ENCODE measurements at places on chromosomes 6 and 20. TPM values are rescaled to one million over a fixed set of nuclear protein-coding genes. Genes with fewer than 3 reads are reported as not detected.

DNA sequence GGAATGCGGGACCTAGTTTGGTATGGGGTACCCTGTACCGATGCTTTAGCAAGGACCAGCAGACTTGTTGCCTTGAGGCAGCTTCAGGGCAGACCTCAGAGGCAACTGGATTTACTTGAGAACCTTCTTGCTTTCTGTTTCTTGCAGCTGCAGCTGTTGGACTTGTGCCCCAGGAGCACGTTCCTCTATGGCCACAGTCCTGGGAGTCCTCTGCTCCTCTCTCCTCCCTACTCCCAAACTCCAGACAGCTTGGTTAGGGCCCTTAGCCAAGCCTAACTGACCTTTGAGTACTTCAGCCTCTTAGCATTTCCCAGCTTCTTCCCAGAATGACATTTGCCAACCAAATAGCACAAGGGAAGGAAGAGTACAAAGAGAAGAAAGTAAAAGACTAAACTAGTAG is 34.7 kb downstream of the GHRH start:
- DNase-seq, result no peak

- DNase-seq, result no peak
Measured at GRCh38 chr6:27616328-27617045, 143.6 kb upstream of the ZNF184 start.

- DNase-seq, result no peak
Measured at GRCh38 chr20:7392542-7393206, 547.6 kb downstream of the HAO1 start.

DNA sequence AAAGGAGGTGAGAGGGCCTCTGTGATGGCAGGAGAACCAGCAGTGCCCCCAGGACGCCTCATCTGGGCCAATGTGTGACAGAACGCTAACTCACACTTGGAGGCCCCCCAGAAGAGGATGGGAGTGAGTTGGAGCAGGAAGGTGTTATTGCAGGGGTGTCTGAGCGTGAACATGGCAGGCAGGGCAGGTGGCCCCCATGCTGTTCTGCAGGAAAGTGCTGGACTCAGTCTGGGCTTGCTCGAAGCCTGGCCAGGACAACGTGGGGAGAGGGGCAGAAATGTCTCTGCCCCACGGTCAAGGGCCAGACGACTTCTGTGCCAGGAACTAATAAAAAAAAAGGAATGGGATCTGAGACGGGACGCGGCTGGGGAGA is 931 bp upstream of the EBF4 start:
- DNase-seq, result no peak

DNA sequence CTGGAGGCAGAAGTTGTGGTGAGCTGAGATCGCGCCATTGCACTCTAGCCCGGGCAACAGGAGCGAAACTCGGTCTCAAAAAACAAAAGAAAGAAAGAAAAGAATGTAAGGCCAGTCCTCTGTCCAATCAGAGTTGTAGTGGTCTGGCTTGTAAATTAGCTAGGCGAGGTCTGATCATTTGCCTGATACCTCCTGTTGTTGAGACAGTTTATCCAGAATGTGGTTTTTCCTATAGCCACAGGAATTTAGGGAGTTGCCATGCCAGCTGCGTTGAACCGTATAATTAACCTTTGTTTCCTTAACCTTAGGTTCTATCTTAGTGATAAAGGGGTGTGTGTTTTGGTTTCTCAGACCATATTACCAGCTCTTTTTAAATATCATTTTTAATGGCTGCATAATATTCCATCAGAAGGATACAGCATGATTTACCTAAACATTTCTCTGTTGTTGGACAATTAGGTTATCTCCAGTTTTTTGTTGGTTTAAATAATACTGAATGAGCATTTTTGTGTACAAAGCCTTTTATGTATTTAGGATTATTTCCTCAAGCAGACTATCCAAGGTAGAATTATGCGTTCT is 11.7 kb upstream of the PPARD start:
- DNase-seq, result no peak

DNA sequence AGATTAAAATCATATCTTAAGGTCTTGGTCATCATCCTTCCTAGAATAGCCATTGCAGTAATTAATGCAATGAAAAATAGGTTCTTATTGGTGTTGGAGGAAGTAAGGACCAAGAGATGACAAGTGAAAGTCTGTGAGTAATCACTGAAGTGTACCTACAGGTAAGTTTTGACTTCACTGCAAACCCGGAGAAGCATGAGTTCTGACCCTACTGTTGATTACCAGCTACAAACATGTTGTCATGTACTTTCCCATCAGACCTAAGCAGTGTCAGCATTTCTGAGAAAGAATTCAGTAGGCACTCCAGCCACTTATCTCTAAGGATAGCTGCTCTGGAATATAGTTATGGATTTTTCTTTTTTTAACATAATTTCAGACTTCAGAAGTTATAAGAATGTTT is 280.9 kb downstream of the ZFAND3 start:
- DNase-seq, result no peak

- DNase-seq, result no peak
Measured at GRCh38 chr6:60668428-60668827, 1617.6 kb downstream of the KHDRBS2 start.

DNA sequence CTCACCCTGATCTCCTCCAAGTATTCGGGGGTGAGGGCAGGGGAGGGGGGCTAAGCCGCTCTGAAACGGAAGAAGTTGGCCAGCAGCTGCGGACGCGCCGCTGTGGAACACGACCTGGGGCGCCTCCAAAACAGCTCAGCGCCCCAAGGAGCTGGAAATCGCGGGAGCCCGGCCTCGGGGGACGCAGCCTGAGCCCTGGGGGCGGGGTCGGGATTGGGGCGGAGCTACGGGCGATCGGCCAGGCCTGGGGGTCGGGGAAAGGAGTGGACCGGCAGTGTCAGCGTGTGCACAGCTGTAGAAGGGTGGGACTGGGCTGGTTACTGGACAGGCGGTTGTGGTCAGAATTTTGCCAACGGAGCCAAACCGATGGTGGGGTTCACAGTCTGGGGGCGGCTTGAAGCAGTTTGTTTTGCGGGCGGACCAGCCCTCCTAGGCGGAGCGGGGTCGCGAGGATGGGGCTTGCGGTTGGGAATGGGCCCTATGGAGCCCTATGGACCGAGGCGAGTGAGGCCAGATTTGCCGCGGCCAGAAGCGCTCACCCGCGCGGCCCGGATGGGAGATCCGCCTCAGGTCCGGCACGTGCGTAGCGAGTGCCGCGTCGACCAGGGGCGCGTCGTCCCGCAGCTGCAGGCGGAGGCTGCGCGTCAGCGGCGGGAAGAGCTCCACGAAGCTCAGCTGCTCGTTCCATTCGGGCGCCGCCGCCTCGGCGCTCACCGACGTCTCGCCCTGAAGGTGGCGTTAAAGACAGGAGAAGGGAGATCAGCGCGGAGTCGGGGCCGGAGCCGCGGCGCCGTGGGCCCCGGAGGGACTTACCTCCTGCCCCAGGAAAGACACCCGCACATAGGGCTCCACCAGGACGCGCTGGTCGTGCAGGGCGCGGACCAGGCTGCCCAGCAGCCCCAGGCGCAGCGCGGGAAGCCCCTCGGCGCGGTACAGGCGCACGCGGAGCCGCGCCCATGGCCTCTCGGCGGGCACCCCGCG is 14.3 kb upstream of the SPAG4 start:
- peak; percentile 76 for DNase-seq

GRCh38 chr20:54630582-54630981 is 155.2 kb downstream of the DOK5 start:
- no peak for DNase-seq

DNA sequence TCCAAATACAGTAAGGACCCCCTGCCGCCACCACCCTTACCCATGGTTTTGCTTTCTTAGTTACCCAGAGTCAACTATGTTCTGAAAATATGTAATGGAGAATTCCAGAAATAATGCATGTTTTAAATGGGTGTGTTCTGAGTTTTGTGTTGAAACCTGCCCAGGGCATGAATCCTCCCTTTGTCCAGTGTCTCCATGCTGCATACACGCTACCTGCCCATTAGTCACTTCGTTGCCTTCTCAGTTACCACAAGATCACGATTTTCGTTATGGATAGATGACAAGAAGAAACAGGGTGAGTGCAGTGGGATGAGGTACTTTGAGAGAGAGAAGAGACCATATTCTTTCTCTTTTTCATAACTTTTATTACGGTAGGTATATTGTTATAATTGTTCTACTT is 10.6 kb downstream of the FARS2 start:
- no peak for DNase-seq

DNA sequence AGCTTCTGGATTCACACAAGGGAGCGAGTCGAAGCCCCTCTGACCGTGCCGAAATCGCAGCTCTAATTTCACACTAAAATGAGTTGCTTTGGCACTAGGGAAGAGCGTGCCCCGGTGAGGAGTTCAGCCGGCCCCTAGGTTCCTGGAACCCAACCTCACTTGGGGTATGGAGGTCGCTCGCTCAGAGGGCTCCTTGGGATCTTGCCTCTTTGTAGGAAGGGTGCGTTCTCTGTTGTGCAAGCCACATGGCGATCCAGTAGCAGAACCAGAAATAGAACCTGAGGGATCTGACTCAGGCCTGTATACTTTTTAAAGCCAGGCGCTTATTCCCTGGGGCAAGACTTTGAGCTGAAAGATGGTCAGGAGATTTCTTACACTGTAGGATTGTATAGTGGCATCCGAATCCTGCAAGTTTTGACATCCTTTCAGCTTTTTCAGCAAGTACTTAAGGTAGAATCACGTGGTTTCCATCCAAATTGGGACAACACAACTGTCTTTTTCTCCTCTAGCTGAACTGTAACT is 861 bp upstream of the RALGAPA2 start:
- DNase-seq, result no peak

DNA sequence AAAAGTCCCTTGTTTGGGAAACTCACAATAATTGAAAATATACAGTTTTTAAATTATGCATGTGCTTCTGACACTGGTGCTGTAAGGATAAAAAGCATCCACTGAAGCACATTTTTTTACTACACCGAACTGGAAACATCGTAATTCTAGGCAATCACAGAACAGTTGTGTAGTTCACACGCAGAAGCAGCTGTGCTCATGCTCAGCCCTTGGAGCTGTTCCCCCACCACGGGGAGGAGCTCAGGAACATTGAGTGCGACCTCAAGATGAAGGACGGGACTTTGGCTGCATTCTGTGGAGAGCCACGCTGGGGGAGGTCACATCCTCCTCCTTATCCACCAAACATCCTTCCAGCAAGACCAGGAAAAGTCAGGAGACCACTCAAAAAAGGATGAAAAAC is 466.3 kb upstream of the CDH4 start:
- no peak for DNase-seq

DNA sequence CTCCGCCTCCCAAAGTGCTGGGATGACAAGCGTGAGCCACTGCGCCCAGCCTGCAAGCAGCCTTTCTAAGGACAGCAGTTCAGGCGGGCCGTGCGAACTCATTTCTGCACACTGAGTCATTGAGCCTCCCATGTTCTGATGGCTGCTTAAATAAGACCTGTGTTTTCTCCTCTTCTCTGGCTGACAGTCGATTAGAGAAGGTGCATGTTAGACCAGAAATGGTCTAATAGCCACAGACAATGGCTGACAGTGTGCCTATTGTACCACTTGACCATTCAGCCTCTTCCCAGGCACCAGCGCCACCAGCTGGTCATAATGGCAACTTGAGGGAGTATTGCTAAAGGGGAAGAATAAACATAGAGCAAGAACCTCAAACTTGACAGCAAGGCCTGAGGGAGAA is 6.2 kb downstream of the CST11 start:
- peak; percentile 35 for DNase-seq

DNA sequence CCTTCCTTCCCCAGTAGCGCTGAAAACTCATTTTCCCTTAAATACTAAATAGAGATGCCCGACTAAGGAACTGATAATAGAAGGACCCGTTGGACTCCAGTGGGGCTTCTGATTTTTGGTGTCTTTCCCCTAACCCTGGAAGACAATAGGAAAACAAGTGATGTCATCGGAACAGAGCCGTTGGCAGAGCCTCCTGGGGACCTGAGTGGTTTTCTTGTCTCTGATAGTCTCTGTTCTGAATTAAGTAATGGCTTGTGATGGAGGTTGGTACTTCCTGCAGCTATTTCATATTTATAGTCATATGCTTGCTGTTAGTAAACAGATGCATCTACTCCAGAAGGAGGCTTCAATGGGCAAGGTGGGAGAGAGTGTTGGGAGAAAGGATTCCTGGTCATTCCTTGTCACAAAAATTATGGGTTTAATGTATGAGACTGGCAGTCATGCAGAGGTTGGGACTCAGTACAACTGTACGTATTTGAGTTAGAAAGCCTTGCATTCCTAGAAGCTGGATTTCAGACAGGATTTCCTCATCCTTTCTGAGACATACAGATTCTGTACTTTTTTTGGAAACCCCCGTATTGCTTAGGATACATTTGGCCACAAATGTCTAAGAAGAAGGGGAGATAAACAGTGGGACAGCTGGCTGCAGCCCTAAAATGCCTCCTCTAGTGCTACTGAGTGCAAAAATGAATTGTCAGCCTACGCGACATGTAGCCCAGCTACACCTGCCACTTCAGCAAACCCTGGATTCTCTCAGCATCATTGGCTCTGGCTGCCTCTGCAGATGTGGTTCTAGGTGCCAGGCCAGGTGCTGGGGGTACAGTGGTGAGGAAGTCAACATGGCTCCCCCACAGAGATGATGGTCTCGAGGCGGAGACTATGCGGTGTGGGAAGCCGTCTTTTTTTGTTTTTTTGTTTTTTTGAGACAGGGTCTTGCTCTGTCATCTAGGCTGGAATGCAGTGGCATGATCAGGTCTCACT is 38.1 kb downstream of the CDS2 start:
- no peak for DNase-seq

DNA sequence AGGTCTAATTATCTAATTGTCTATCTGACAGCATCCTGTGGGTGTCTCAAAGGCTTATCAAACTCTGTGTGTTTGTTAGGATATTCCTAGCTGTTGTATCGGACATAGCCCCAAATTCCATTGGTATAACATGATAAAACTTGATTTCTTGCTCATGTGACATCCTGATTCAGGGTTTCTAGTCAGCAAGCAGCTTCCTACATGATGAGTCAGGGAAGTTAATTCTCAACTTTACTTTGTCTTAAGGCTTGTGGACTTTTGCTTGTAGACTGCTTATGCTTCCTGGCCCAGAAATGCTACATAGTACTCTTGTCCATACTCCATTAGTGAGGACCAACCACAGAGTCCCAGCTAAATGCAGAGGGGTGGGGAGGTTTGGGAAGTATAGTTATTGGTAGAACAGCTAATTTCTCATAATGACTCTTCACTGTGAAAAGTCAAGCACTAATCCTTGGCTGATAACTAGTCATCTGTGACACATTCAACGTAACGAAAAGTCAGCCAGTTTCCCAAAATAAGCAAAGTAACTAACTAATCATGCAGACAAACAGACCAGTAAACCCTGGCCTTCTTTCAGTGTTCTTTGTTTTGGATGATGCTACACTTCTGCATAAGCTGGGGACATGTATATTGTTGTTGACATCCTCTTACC is 25.8 kb downstream of the NKAIN2 start:
- peak; percentile 0 for DNase-seq

The HLA-DOA gene
- polyA plus RNA-seq, result not detected

The PGC gene
- polyA plus RNA-seq, result not detected

The PHACTR3 gene
- not detected for polyA plus RNA-seq

The FRK gene
- 2.2 TPM for polyA plus RNA-seq

The SMIM13 gene
- polyA plus RNA-seq, result 12.7 TPM

The ELOVL4 gene
- 1.1 TPM for polyA plus RNA-seq

The TTBK1 gene
- polyA plus RNA-seq, result 0.04 TPM

The OR14J1 gene
- not detected for polyA plus RNA-seq

The CCN5 gene
- polyA plus RNA-seq, result 11.1 TPM

Data from A549 (cell line).